ENCODE measurements at places on chromosomes 13 and 19.

DNA sequence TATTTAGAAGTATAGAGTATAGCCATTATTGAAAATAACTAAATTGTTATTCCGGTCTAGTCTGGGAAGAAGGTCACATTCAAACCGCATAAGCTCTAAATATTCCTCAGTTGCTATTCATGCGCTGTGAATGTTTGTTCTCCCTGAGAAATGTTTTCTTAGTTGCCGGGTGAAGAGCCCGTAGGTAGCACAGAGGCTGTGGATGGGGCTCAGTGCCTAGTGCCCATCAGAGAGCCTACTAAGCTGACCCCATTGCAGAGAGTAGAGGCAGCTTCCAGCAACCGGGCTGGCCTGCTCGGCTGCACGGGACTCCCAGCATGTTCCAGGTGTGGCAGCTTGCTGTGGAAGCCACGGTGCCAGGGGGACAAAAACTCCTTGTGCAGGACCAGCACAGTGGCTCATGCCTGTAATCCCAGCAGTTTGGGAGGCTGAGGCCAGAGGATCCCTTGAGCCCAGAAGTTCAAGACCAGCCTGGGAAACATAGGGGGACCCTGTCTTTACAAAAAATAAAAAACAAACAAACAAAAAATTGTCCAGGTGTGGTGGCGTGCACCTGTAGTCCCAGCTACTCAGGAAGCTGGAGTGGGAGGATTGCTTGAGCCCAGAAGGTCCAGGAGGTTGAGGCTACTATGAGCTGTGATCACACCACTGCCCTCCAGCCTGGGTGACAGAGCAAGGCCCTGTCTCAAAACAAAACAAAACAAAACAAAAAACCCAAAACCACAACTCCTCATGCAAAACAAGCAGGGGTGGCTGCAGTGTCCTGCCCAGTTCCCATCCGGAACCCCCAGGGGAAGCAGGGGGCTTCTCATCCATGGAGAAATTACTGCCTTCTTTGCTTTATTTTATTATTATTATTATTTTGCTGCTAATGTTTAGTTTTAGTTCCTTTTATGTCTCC is 82.5 kb downstream of the KCTD15 start:
- no peak for DNase-seq

DNA sequence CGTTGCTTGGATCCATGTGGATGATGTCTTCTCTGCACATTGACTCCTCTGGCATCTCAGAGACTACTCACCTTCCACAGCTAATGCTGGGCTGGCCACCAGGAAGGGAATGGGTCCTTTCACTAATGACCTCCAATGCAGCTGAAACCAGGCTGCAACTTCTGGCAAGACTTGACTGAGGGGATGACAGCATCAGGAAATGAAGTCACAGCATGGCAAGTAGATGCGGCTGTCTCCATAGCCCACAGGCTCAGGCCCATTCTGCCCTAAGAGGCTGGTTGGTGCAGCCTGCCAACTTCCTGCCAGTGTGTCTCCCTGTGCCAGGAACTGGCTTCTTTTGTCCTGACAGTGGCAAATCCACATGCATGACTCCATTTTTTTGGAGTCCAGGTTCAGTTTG is 467.3 kb downstream of the TSHZ3 start:
- DNase-seq = no peak

GRCh38 chr13:66314911-66315310 is 915.2 kb downstream of the PCDH9 start:
- DNase-seq = no peak

- DNase-seq = no peak
Observed at GRCh38 chr13:106522112-106522705, 13.3 kb downstream of the EFNB2 start.

DNA sequence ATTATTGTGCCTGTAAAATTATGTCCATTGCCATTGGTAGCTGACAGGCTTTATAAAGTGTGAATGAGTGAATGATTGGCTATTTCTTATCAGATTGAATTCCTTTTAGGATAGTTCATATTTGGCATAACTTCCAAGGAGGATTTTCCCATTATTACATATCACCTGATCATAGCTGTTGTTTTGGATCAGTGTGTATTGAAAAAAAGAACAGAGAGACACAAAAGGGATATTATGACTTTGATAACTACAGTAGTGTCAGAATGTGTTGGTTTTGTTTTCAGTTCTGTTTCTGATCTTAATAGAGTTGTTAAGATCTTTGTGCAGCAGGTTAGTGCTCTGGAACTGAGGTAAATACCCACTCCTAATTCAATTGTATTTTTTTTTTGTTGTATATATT is 103.8 kb downstream of the LRCH1 start:
- DNase-seq = no peak

DNA sequence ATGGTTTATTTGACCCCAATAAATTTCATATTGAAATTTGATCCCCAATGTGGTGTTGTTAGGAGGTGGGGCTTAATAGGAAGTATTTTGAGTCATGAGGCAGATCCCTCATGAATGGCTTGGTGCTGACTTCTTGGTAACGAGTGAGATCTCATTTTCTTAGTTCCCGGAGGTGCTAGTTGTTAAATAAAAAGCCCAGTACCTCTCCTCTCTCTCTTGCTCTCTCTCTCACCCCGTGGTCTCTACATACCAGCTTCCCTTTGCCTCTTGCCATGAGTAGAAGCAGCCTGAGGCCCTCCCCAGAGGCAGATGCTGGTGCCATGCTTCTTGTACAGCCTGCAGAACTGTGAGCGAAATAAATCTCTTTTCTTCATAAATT is 39.4 kb upstream of the KATNAL1 start:
- no peak for DNase-seq

Data from CD4-positive, alpha-beta T cell treated with Interleukin-17A for 4 hours (primary cell).